Stimulated activated CD4-positive, alpha-beta T cell treated with anti-CD3 and anti-CD28 coated beads, Interleukin-1b, Interleukin-23, amount 100 ng/mL, for 24 hours (primary cell): ENCODE measurements at places on chromosomes 3 and 15.

GRCh38 chr3:99637368-99638111 is 854 bp upstream of the COL8A1 start:
- DNase-seq: no peak

GRCh38 chr15:39304931-39305728 is 275.7 kb upstream of the THBS1 start:
- no peak for DNase-seq

DNA sequence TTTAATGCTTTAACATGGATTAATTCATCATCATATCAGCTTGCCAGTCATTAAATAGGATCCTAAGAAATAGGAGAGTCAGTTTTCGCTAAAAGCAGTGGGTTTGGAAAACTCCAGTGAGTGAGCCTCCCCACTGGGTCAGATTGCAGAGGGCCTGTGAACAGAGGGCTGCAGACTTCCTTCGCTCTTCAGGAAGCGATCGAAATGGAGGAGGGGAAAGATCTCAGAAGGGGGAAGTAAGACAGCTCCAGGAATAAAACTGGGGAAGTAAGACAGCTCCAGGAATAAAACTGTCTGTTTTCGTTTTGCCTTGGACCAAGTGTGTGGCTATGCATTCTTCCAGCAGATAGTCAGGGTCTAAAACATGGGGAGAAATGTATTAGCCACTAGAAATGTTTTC is 124.8 kb upstream of the C15orf61 start:
- DNase-seq: no peak

GRCh38 chr3:4336850-4337546 is 33.8 kb downstream of the SETMAR start:
- DNase-seq: no peak

DNA sequence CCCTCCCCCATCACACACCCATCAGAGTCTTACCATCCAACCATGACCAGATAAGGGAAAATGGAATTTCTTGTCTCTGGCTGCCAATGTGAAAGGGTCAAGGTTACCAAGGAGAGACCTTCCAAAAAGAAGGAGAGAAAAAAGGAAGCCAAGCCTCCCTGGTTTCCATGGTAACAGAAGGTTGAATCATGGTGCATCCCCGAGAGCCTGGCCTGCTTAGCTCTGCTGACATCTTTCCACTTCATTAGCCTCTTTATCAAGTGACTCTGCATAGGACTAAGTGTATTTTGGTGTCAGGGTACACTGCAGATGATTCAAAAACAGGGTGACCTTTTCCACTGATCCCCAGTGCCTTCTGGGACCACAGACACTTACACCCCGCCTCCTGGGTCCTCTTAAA is 225.7 kb upstream of the PPP2R3A start:
- DNase-seq: no peak

DNA sequence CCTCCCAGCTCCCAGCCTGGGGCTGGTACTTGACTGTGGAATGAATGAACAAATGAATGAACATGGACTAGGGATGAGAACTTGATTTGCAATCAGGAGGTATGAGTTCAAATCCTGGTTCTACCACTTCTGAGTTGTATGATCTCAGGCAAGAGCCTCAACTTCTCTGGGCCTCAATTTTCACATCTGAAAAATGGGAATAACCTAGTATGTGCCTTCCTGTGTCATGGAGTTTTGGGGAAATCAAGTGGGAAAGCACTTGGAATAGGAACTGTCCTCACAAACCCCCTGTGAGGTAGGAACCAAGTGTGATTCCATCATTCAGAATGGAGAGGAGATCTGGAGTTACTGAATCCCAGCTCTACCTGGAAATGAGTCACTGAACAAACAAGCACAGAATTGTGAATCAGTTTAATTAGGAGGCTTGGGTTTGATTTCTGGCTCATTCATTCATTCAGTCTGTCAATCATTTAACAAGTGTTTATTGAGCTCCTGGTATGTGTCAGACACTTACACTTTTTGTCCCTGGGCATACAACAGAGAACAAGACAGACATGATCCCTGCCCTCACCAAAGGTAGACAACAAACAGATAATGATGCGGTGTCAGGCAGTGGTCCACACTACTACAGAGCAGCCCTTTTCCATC is 29.7 kb downstream of the DNASE1L3 start:
- DNase-seq: no peak

GRCh38 chr3:153166206-153166605 is 4.2 kb downstream of the RAP2B start:
- no peak for DNase-seq

GRCh38 chr15:48020166-48020565 is 100.6 kb upstream of the SLC24A5 start:
- DNase-seq: no peak
